ENCODE measurements at places on chromosomes 3 and 15.

GRCh38 chr15:59247364-59247763 lies 40.7 kb downstream of the LDHAL6B start:
- DNase-seq: peak; percentile 21

DNA sequence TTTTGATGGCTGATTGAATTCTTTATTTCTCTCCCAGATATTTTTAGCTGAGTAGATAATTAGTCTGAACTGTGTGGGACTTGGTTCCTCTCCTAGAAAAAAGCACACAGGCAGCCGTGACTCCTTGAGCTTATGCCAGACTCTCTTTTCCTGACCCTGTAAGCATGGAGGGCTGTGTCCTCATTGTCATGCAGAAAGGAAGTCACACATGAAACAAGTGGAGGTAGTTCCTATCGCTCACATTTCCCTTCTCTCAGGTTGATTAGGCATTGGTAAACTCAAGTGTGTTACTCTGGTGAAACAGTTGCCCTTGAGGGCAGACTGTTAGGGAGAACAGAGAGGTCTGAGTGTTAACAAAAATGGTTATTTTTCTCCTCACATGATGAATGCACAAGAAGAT lies 6.3 kb upstream of the RTP4 start:
- no peak for DNase-seq

- no peak for DNase-seq
Observed at GRCh38 chr3:187793618-187794017, 48.4 kb upstream of the BCL6 start.

DNA sequence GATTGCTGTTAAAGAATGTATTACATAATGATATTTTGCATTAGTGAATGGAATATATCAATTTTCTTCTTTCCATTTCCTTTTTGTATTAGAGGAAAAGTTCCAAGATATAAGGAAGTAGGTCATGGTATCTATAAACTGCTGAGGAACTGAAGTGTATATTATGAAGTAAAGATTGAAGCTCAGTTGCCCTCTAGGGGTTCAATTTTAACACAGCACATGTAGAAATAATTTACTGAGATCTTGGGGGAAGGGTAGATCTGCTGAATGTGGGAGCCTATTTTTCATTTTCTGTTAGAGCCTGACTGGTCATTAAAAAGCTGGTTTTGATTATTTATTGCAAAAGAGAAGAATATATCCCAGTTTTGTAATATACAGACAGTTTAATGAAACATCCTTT lies 45.2 kb downstream of the CMC1 start:
- no peak for DNase-seq

- DNase-seq: no peak
Observed at GRCh38 chr15:73683777-73684580, at the start of gene CD276. TSS of gene CD276 (plus strand) at chr15:73684383. CDS start at chr15:73699640, 15,257 bp downstream.

Data from activated T-cell treated with anti-CD3 and anti-CD28 coated beads for 48 hours (primary cell).